ENCODE measurements at places on chromosomes 7 and 10.
A peak's percentile ranks its signal among the peaks of the same experiment; 100 is the strongest.

GRCh38 chr10:21423850-21424249 is 101.6 kb downstream of the SKIDA1 start:
- no peak for DNase-seq

DNA sequence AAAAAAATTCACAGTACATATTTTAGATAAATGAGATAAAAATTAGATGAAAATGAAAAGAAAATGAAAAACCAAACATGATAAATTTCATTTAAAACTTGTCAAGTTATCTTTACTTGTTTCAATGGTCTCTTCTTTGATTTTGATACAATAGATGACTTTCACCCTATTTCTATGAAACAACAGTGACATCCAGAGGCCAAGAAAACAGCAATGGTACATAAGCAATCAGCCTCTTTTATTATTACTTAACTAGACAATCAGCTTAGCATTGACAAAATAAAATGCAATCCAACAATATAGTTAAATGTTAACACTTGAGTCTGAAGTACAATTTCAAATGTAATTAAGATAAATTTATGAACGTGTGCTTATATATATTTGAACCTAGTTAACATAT is 74.8 kb upstream of the GPR37 start:
- peak; percentile 9 for DNase-seq

DNA sequence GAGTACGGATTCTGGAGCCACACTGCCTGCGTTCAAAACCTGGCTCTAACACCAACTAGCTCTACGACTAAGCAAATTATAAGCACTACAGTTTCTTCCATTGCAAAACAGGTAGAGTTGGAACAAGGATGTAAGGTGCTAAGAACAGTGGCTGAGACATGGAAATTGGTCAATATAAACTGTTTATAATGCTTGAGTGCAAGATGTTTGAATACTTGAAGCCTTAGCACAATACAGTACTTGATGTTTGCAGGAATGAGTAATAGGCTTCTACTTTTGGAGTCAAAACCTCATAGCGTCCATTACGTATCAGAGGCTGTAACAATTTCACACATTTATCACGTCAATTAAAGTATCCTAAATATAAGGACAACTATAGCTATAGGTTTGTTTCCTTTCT is 6.9 kb downstream of the NT5C2 start:
- no peak for DNase-seq

DNA sequence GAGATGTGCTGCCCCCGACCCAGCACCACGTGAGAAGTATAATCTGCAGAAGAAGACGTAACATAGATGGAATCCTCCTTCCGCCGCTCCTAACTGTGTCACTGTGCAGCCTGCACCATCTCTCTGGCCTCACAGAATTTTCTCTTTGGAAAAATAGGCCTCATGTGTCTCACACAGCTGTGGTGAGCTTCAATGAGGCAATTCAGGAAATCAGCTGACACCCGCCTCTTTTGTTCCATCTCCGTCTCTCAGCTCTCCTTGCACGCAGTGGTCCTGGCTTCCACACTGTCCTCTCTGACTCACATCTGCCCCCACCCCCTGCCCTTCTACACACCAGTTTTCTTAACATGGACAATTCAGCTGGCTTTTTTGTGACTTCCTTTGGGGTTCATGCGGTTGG is 7.2 kb downstream of the C10orf90 start:
- peak; percentile 21 for DNase-seq

- no peak for DNase-seq
These were observed 767 bp downstream of the TACR2 start for GRCh38 chr10:69415951-69416350.

Data from kidney capillary endothelial cell (primary cell).